Aorta (tissue), 5 donors: ENCODE measurements at places on chromosomes 6 and 20. TPM values are rescaled to one million over a fixed set of nuclear protein-coding genes. Genes with fewer than 3 reads are reported as not detected.

The HDGFL1 gene
- not detected for total RNA-seq

The FABP7 gene
- total RNA-seq = not detected

The COL9A1 gene
- not detected for total RNA-seq

The PRRT1 gene
- 7.0 TPM for total RNA-seq

The PTCHD4 gene
- 2.4 TPM for total RNA-seq

The SDCBP2 gene
- 5.3 TPM for total RNA-seq

The ZC3H12D gene
- total RNA-seq = 3.0 TPM

The ASIP gene
- not detected for total RNA-seq

The KAT14 gene
- 11.8 TPM for total RNA-seq

The C20orf202 gene
- not detected for total RNA-seq

The TMX4 gene
- total RNA-seq = 56.8 TPM
